Liver (tissue), 10 donors: ENCODE measurements at places on chromosomes 11 and 22. TPM values are rescaled to one million over a fixed set of nuclear protein-coding genes. Genes with fewer than 3 reads are reported as not detected.

DNA sequence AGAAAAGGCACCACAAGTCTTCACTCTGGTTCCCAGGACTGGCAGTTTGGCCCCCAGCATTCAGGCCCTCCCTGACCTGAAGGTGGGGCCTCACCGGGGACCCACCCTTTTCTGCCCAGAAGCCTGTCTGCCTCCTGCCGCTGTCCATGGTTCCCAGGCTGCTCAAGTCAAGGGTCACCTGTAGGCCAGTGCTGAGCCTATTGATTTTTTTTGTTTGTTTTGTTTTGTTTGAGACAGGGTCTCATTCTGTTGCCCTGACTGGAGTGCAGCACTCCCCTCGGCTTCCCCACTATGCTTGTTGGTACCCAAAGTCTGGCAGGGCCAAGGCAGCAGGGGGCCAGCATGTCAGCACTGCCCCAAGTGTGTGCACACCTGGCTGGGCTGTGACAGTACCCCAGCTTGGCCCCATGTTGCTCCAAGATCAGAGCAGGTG lies 11.0 kb upstream of the MED17 start:
- no peak for DNase-seq

ADM2 gene
- total RNA-seq, result 1.8 TPM

GRCh38 chr11:20353829-20354434 lies 9.6 kb upstream of the HTATIP2 start:
- DNase-seq, result no peak

SLC22A9 gene
- 138 TPM for total RNA-seq

SCGB1C1 gene
- not detected for total RNA-seq

SLC22A25 gene
- total RNA-seq, result 35.3 TPM

- DNase-seq, result no peak
These were observed 29.5 kb downstream of the TMEM123 start for GRCh38 chr11:102422817-102423712.

DNA sequence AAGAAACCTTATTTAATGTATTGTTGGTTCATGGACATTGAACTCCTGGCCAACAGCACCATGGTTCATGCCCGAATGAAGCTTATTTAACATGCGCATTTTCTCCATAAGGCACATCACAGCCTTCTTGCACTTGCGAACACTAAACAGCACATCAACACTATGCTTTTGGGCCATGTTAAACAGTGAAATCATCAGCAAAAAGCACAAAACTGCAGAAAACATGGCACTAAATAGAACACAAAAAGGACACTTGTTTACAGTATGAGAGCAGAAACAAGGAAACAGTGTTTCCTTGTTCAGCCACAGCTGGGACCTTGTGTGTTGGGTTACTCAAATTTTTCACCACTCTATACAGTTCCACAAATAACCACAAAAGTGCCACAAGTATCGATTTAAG lies 122.3 kb downstream of the MSANTD4 start:
- DNase-seq, result no peak
